ENCODE measurements at places on chromosomes 11 and 22.

GRCh38 chr11:48007677-48008076, 27.3 kb downstream of the PTPRJ start:
- no peak for DNase-seq

DNA sequence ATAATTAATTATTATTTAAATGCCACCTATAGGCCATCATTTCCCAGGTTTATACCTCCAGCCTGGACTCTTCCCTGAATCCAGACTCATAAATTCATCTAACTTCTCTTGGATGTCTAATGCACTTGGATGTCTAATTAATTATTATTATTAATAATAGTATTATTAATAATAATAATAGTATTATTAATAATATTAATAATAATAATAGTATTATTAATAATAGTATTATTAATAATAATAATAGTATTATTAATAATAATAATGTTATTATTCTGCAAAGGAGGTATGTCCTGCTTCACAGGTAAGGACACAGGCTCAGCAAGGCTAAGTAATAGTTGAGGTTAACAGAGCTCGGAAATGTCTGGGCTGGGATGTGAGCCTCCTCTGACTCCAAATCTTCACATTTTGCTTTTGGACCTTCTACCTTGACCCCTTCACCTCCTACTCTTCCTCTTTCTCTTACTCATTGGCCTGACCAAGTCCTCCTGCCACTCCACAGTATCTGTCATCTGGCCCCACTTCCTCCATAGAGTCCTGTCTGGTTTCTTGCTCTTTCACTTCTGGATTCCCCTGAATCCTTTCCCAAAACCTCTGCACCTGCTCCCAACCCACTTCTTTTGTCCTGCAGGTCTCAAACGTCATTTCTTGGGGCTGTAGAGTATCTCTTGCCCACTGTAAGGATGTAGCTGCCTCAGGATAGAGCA, 8.0 kb downstream of the RIBC2 start:
- DNase-seq, result no peak

GRCh38 chr11:111951565-111951964, 14.4 kb downstream of the DIXDC1 start:
- DNase-seq, result no peak

GRCh38 chr11:22449441-22449840, 111.3 kb downstream of the SLC17A6 start:
- DNase-seq, result no peak

GRCh38 chr11:11589437-11589836, 32.4 kb downstream of the GALNT18 start:
- no peak for DNase-seq

- no peak for DNase-seq
These were observed 1.1 kb upstream of the BIRC2 start for GRCh38 chr11:102345904-102346303.

GRCh38 chr11:127472505-127472904, 471.9 kb upstream of the KIRREL3 start:
- no peak for DNase-seq

DNA sequence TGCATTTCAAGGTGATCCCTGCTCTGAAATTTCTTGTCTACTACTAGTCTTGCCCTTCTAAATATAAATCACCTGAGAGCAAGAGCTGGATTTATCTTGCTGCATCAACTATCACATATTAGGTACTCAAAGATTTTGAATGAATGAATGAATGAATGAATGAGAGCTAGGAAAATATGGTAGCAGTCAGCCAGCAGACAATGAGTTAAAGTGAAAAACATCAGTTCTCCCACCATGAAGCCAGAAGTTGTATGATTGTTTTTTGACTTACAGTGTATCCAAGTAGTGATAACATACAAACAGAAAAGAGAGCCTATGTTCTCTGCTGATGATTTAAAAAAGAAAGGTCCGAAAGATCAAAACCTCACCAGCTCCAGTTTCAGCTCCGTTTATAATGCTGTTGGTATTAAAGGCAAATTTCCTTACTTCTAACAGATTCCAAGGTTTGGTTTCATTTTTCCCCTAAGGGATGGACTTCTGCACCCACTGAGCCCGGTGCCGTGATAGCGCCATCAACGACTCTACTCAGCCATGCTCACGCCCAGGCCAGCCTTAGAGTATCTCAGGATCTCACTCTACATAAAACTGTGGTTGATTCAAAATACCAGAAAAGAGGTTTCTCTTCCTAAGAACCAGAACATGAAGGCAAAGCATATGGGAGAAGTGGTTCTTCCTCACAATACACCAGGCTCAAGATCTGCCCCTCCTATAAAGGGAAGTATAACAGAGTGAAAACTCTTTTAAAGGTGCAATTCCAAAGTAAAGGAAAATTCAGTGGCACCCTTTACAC, 92.0 kb downstream of the SGSM3 start:
- no peak for DNase-seq

DNA sequence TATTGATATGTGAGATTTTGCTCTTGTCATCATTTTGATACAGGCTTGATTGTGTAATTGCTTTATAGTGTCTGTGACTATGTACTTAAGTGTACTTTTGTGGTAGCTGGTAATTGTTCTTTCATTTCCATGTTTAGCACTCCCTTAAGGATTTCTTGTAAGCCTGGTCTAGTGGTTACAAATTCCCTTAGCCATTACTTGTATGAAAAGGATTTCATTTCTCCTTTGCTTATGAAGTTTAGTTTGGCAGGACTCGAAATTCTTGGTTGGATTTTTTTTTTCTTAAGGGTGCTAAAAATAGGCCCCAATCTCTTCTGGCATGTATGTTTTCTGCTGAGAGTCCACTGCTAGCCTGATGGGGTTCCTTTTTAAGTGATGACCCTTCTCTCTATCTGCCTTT, 346.8 kb downstream of the JRKL start:
- DNase-seq, result no peak

DNA sequence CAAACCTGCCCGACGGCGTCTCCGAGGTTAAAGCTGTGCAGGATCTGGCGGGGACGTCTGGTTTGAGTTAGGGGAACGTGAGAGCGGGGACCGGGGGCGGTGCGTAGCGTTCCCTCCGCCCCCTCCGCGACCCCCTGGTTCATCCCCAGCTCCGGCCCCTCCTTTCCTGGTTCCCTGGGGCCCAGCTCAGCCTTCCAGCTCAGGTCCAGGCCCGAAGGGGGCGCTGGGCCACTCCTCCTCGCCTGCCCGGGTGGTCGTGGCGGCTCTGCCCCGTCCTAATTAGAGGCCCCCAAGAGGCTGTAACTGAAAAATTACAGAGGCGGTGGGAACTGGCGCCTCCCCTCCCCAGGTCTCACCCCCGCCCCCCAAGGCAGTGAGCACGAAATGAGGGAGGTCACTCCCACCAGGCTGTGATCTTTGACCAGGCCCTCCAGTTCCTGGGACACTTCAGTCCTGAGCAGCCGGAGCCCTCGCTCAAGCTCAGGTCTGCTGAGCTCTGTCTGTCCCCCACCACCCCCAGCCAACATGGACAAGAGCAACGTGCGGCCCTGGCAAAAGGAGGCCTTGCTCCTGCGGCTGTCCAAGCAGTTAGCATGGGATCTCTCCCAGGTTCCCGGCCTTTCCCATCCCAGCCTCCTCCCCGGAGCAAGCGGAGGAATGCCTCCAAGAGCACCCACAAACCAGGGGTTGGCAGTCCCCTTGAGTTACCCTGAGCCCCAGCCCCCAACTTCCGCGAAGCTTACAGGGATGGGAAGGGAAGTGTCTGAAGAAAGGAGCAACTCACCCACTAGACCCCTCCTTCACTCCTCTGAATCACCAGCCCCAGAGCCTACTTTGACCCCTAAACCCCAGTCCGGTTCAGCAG, 3.3 kb downstream of the CD248 start:
- DNase-seq, result no peak

DNA sequence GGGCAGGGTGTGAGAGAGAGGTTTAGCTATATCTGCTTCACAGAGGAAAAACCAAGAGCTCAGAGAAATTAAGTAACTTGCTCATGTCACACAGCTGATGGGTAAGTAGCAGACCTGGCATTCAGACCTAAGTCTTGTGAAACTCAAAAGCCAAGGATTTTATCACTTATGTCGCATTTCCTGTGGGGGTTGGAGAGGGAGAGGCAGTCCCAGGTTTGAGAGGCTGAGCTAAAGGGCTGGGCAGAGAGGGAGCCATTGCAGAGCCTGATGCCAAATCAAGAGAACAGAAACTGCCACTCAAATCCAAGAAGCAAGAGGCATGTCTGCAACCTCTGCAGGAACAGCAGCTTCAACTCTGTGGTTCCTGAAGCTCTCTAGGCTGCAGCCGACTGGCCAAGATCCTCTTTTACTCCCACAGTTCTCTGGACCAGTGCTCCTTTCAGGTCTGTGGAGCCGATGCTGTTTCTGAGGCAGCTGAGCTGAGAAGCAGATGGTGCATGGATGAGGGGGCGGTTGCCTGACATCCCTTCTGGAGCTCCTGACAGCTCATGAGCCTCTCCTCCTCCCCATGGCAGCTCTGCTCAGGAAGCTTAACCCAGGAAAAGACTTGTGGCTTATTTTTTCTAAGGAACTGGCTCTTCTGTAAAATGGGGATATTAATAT, 47.6 kb upstream of the NAV2 start:
- DNase-seq, result no peak

DNA sequence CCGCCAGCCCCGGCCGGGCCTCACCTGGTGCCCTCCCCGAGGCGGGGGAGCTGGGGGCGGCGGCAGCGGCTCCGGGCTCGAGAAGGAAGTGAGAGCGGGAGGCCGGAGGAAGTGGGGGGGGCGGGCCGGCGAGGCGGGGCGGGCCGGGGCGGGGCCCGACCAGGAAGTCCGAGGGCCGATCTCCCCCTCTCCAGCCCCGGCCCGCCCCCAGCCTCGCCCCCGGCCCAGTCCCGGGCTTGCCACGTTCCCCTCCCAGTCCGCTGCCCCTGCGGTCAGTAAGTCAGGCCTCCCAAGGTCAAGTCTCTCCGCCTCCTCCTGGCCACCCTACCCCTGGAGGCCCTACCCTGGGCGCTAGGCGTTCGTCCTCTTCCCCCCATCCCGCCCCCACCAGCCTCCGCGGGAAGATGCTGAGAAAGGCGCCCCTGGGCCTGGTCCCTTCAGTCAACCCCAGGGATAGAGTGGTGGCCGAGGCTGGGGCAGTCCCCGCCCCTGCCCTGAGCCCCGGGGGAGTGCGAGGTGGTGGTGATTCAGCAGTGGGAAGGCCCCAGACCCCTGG, at the start of gene RHOG:
Gene RHOG, minus strand, starts transcription at position 90 of the 556 bp plus-strand sequence. CDS start 12,821 bp downstream, outside the sequence.
- peak; percentile 89 for DNase-seq

DNA sequence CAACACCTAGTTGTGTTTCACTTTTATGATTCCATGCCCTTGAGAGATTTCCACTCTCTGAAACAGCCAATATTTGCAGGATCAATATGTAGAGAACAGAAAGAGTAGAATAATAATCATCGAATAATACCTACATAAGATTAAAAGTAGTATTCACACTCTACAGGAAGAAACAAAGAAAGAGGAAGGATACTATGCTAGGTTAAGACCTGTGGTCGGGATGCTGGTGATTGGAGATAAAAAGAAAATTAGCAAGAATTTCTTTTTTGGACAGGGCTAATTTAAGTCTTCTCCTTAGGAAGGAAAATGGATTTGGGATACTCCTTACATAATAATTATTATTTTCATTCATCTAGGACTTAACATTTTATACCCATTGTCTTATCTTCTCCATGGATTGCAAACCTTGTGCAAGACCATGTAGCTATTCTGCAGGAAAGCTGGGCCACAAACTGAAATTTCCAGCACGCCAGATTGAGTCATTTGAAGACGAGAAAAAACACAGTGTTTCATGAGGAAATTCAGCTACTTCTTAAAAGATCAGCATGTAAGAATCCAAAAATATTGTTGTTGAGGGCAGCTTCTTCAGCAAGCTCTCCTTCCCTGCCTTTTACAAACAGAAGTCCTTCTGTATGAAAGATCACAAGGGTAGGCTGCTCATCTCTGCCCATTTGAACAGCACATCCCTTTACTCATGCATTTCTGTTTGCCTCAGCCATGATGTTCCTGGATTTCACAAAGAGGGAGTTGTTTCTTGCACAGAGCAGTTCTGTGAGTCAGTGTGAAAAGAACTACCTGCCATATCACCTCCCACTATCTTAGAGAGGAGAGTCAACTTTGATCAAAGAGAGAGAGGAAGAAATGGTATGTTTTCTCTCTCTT, 90.7 kb downstream of the FAM76B start:
- DNase-seq, result no peak

GRCh38 chr11:115911613-115912346, 407.6 kb upstream of the CADM1 start:
- peak; percentile 46 for DNase-seq

GRCh38 chr22:33886696-33887095, 33.6 kb downstream of the LARGE1 start:
- no peak for DNase-seq

DNA sequence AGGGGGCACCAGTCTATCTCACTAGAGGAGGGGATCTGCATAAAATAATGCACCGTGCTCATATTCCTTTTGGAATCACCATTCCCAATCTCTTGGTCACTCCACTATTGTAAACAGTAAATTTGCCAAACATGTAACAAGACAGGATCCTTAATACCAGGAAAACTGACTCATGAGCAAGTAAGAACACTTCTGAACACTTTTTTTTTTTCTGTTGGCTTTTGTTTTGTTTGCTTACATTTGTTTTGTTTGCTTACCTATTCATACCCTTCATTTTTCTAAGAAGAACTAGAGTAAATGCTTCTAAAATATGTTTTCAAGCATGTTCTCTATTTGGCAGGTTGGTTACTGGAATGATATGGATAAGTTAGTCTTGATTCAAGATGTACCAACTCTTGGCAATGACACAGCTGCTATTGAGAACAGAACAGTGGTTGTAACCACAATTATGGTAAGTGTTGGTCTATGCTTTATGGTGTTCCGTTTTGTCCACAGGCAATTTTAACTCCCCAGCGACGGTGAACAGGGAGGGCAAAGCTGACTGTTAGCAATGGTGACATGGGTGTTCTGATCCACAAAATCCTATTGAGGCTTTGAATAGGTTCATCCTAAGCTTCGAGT, 111.8 kb downstream of the MSANTD4 start:
- no peak for DNase-seq

DNA sequence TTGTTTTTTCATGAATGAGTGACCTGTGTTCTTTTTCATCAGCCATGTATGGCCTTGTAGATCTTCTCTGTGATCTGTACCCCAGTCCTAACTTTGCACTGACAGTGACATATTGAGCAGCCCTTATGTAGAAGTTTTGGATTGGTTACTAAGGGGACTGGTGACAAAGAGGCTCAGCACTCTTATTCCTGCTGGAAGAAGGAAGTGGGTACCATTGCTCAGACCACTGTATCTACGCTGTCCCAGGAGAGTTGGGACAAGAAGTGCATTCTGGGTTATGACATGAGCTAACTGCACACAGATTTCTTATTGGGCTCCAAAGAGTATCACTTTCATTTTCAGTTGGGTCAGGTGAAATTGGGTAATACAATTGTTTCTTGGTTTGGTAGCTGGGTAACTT, 107.8 kb upstream of the RASSF10 start:
- DNase-seq, result no peak

GRCh38 chr11:41666951-41667653, 207.7 kb upstream of the LRRC4C start:
- no peak for DNase-seq

GRCh38 chr11:15179167-15179566, 64.4 kb downstream of the INSC start:
- DNase-seq, result no peak

All from NCI-H146 (cell line).